T-helper 2 cell treated with Interferon-gamma antibody and Interleukin-4, amounts not matched to agents 100 ng/mL and 5 ng/mL, for 36 hours (primary cell): ENCODE measurements at places on chromosomes 3 and 15. TPM values are rescaled to one million over a fixed set of nuclear protein-coding genes. Genes with fewer than 3 reads are reported as not detected.

GOLGA8R gene
- 9.1 and 10.2 TPM in 2 replicates for total RNA-seq

SOX2 gene
- total RNA-seq = not detected in 2 replicates

TEX9 gene
- total RNA-seq = 0.39 and 0.77 TPM in 2 replicates

CASR gene
- 0.02 TPM in 1 of 2 replicates, not detected in the other for total RNA-seq

ATP8B4 gene
- total RNA-seq = 22.5 and 26.1 TPM in 2 replicates

GPR149 gene
- total RNA-seq = not detected in 2 replicates

LEO1 gene
- total RNA-seq = 41.2 and 42.9 TPM in 2 replicates

CPLX3 gene
- 0.25 TPM in 2 replicates for total RNA-seq
